ENCODE measurements at places on chromosomes 1 and 21.

DNA sequence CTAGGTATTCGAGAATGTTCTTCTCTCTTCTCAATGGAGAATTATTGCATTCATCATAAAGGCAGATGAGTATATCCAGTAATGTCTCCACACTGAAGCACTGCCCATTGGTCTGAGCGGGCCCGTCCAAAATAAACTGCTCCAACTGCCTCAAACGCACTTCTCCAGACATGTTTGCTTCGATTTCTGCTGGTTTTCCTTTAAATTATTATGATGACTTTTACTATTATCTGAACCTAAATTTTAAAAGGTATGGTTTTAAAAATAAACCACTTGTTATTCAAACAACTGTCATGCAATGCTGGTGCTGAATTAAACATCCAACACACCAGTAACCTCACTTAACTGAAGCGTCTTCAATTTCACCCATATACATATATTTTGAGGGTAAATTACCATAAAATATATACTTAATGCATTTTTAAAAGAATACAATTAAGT lies 1.3 kb downstream of the CDC42BPA start:
- DNase-seq: peak; percentile 50

DNA sequence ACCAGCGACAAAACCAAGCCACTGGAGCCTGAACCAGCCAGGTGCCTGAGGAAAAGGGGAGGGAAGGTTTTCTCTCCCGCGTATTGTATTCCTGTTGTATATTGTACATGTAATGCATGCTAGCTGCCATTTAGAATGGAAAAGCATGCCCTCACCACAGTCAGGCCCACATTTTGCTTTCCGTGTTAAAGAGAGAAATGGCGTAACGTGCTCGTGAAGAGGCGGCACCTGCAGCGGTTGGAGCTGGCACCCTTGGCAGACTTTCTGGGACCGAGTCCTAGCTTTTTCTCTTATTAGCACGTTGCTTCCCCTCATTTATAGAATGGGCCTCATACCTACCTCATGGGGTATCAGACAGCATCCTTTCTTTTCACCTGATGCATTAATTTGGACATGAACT lies 135.3 kb upstream of the IRF2BP2 start:
- no peak for DNase-seq

DNA sequence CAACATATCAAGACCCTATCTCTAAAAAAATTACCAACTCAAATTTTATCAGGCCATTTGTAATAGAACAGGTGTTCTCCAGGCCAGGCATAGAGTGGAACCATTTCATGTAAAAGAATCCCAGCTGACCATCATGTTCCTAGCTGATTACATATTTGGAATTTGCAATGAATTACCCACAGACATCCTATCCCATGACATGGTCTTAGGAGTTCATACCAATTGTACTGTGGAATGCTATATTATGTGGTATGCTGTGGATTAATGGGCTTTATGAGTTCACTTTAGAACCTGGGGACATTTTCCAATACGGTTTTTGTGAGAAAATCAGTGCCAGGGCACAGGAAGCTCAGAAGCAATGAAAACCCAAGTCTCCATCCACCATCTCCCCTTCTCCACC lies 110.3 kb downstream of the ZNF281 start:
- no peak for DNase-seq

- no peak for DNase-seq
Observed at GRCh38 chr1:90716552-90717355, at the start of gene BARHL2. TSS of gene BARHL2 (minus strand) at chr1:90717302. CDS start at chr1:90717195, 107 bp downstream.

- DNase-seq: no peak
Observed at GRCh38 chr1:42209526-42210251, 45.1 kb upstream of the GUCA2A start.

GRCh38 chr1:55611123-55611522 lies 396.0 kb upstream of the USP24 start:
- no peak for DNase-seq

GRCh38 chr1:96772349-96772748 lies 50.8 kb downstream of the PTBP2 start:
- no peak for DNase-seq

GRCh38 chr21:16084776-16085364 lies 355.1 kb downstream of the USP25 start:
- no peak for DNase-seq

DNA sequence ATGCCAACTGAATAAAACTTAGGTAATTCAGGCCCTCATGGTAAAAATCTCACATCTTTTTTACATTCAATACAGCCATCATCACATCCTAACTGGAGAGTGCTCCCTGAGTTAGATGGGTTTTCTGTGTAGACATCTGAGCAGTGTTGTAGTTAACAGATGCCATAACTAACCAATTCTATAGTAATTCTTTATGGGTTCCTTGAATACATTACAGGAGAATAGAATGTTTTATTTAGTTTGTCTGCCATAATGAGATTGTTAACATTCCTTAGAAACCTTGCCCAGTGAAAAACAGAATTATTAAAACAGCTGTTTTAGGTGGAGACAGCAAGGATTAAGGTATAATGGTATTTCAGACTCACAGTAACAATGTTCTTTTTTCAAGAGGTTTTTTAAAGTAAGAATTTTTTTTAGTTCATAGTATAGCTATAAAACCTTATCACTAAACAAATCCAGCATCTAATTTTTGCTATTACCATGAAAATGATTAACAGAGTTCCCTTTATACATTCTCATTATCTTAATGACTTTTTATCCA lies 95.3 kb downstream of the ATP5PO start:
- DNase-seq: no peak

GRCh38 chr21:31660259-31660565 lies 719 bp downstream of the SOD1 start:
- DNase-seq: no peak

DNA sequence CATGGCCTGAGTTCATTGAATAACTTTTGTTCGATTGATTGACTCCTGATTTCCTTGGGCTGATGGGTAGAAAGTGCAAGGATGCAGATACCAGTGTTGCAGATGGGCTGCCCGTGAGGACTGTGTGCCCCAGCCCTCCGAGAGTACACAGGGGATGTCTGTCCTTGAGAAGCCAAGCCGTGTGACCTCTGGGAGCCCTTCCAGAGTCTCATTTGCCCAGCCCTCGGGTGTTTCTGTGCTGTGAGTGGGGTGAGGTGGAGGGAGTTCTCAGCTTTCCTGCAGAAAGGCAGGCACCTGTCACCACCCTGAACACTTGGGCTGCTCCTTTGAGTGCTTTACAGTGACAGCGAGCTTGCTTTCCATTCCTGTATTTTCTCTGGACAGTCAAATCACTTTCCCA lies 96.4 kb upstream of the CACNA1E start:
- no peak for DNase-seq

DNA sequence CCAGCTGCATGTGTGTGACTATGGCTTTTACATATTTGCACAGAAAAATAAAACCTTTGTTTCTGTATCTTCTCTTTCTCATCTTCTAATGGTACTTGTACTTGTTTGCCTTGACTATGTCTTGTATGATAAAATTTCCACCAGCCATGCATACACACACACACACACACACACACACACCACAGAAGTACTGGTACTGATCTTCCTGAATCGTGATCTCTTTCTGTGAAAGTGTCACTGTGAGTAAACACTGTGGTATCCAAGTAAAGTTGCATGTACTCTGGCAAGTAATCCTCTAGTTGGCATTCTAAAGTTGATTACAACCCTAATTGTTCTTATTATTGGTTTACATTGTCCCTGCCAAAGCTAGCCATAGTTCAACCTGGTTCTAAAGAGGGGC lies 176.7 kb downstream of the CRB1 start:
- DNase-seq: no peak

DNA sequence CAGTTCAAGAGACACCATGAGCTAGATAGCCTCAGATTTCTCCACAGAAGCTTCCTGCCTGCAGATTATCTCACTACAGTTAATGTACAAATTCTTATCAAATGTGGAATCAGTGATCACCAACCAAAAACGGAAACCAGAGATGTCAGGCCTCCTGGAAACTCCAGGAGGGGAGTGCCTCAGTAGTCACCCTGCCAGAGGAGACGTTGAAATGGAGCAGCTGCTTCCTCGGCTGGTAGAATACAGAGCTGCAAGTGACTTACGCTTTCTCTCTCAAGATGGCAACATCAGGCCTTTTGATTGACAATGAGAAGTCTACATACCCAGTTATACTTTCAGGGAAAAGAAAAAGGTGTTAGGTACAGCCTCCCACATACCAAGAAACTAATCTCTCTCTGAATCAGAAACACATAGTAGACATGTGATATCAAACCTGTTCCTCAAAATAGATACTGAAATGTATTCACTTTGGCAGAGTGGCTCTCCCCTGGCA lies 52.2 kb downstream of the ACP6 start:
- no peak for DNase-seq

DNA sequence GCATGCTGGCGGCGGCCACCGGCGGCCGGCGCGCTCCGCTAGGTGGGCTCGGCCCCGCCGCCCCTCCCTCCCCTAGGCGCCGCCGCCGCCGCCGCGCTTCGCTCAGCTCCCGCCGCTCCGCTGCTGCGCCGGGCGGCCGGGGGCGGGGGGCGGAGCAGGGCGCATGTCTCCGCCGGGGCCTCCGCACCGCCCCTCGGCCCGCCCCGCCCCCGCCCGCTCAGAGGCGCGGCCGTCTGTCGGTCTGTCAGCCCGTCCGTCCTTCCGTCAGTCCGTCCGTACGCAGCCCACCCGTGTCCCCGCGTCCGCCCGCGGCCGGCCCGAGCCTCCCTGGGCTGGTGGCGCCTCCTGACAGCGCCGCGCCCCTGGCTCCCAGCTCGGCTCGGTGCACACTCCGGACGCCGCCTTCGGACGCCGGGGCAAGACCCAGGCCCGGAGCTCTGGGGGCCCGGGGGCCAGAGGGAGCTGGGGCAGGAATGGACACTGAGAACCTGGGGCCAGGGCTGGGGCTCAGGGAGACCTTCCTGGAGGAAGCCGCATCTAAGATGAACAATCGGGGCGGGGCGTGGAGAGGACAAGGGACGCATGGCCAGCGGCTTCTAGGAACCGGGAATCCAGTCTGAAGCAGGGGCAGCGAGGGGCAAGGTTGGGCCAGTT lies at the start of gene GPR153:
GPR153 (minus strand) TSS at position 138 of the 654 bp plus-strand sequence. CDS start 6,193 bp downstream, outside the sequence.
- no peak for DNase-seq

- no peak for DNase-seq
Observed at GRCh38 chr1:220012259-220012658, 34.0 kb downstream of the EPRS1 start.

GRCh38 chr21:43975469-43976098 lies 36.5 kb upstream of the TRAPPC10 start:
- DNase-seq: peak; percentile 71

DNA sequence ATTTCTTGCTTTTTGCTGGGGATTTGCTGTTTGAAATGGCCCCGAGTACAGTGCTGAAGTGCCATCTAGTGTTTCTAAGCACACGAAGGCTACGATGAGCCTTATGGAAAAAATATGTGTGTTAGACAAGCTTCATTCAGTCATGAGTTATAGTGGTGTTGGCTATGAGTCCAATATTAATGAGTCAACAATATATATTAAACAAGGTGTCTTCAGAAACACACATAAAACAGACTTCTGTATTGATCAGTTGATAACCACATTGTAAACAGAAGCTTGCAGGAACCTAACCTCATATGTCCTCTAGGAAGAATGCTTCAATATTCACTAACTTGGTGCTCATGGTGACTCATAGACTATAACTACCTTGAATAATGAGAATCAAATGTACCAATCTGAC lies 1.7 kb upstream of the GJB5 start:
- DNase-seq: no peak

GRCh38 chr21:31136891-31137290 lies 98.6 kb upstream of the KRTAP19-8 start:
- DNase-seq: peak; percentile 98

DNA sequence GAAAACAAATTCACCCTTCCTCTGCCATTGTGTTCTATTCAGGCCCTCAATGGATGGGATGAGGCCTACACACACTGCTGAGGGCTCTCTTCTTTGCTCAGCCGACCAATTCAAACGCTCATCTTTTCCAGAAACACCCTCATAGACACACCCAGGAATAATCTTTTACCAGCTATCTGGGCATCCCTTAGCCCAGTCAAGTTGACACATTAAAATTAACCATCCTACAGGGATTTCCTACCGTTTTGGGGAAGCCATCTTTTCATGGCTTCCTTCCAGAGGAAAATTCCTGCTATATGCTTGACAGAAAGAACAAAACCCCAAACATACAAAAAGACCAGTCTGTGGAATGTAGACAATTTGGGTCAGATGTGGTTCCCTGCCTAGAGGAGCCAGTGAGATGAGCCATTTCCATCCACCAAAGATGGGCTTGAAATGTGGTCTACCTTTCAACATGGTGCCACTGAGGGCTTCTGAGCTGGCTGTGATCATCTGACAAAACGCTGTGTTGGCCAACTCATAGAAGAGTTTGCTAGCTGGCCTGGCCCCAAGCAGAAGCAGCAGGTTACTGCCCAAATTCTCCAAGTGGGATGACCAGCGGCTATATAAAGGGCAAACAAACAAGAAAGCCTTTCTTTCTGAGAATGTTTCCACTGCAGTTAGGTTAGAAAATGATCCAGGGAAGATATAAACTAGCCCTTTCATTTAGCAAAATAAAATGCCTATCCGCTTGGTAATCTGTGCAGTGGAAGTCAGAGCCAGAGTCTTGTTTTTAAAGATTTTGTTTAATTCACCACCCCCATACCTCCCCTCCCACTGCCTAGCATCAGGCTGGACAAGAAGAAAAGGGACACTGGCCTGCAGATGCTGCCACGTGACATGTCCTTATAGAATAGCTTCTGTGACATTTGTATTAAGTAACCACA lies 69.1 kb upstream of the MRPS6 start:
- DNase-seq: no peak

GRCh38 chr1:156144742-156145141 lies 8.6 kb upstream of the SEMA4A start:
- no peak for DNase-seq

DNA sequence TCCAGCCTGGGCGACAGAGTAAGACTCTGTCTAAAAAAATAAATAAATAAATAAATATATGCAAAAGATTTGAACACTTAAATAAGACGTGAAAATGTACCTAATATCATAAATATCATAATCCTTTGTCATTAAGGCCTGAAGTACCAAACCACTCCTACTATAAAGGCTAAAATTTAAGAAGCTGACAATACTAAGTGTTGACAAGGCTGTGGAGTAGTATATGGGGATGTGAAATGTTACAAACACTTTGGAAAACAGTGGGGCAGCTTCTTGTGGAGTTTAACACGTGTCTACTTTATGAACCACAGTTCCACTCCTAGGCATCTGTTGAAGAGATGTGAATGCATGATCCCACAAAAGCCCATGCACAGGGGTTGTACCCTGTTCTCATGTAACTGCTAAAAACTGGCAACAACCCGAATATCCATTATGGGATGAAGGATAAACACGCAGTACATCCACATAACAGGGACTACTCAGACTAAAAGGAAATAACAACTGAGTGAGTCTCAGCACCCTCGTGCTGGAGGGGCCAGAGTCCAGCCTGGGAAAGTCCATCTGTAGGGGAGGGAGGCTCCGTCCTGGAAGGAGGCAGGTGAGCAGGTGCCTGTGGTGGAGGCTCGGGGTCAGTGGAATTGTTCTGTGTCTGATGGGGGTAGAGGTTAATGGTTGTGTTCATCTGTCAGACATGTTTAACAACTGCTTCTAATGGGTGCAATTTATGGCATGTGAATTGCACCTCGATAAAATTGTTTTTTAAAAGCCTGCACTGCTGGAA lies 6.7 kb upstream of the SLC19A1 start:
- DNase-seq: no peak
